SW480 (cell line): ENCODE measurements at places on chromosomes 13 and 19.

- DNase-seq = no peak
Measured at GRCh38 chr13:105878119-105878700, 657.3 kb downstream of the EFNB2 start.

DNA sequence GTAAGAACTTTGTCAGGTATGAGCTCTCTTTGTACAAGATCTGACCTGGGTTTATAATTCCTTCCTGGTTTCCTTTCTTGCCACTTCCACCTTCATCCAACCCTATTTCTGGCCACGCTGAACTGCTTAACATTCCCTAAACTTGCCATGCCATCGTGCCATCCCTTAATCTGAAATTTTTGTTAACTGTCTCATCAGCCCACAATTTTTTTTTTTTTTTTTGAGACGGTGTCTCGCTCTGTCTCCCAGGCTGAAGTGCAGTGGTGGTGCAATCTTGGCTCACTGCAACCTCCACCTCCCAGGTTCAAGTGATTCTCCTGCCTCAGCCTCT, 144.6 kb downstream of the GGACT start:
- no peak for DNase-seq

DNA sequence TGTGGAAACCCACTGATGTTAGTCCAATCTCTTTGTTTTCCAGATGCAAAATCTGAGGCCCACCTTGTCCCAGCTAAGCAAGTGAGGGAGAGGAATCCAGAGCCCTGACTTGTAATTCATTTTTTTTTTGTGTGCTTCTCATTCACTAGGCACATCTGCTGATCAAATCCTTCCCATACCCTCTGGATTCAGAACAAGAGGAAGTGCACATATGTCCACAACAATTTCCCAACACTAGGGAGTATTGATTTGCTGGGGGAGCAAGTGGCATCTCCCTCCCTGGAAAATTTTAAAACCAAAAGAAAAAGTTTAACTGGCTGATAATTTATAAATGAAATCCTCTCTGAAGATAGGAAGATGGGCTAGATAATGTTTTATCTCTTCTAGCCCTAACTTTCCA, 94.6 kb upstream of the RFC3 start:
- no peak for DNase-seq

DNA sequence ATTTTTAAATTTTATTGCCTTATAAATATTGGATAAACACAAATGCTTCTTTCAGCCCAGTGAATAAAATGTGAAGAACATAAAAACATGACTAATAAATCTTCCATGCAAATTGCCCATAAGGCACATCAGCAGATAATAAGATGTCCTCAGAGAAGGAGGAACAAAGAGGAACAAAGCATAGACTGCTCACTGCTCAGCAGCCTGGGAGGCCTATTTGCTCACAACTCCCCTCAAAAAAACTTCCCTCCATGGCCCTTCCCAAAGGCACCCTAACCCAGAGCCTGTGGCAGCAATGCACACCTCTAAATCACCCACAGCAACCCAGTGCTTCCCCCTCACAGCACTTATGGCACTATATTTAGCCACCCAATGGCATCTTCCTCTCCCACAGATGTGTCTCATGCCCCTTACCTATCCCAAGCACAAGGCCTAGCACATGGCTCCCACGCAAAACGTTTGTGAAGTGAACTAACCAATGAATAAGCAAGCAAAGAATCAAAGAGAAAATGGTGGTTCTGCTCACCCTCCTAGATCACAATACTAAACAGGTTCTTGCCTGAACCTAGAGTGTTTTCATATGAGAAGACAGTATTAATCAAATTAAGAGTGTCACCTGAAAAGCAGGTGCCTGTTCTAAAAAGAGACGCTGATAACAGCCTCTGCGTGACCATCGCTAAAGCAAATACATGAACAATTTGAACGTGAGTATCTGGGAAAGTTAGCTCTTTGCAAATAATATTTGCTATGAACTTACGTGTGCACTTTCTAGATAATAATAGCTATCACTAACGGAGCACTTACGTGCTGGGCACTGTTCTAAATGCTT, 96.9 kb downstream of the TBC1D4 start:
- no peak for DNase-seq

DNA sequence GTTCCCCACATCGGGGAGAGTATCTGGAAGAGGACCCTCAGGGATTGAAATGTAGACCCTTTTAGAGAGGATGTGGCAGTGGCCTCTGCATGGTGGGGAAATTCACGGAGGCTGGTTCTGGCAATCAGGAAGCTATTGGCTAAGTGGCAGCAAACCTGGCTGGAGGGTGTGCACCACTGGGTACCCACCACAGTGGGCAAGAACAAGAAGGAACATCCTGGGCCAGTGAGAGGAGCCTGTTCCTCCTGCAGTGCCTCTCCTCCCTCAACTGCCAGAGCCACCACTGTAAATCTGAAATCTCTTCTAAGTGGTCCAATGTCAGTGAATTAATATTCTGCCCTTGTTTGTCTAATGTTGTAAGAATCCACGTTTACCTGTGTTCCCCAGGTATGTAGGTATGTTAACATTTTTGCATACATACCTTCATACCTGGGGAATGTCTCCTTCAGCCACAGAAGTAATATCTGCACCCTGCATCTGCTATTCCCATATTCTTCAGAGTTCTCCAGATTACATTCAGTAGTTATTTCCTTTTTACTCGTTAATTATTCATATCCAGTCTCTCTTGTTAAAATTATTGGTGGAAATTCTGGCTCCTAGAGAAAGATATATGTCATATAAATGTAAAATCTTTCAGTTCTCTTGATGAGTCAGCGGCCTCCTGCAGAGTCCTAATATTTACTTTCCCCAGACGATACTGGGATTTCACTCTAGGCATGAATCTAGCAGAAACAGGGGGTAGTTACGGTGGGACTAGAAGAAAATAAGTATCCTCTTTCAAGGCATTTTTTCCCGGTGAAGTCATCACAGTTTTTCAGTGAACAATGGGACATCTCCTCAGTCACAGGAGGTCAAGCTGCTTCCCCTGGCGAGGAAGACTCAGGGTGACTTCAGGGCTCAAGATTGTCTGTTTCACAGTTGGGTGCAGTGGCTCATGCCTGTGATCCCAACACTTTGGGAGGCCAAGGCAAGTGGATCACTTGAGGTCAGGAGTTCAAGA, 148.3 kb downstream of the MYO16 start:
- DNase-seq = no peak

DNA sequence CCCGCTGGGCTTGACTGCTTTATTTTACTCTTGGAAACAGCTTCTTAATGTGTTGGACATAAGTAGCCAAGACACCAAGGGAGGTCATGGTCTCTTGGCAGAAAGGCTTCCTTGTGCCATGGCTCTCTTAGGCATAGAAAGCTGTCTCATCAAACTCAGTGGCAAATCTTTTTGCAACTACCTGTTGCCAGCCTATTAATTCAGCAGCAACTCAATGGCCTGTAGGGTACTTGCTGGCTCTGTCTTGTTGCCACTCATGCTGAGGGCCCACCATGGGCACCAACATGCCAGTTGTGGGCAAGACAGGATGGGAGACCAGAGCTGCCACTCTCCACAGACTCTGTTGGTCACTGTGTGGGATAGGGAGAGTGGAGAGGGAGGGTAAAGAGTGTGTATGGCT, 1209.4 kb downstream of the UQCRFS1 start:
- no peak for DNase-seq

DNA sequence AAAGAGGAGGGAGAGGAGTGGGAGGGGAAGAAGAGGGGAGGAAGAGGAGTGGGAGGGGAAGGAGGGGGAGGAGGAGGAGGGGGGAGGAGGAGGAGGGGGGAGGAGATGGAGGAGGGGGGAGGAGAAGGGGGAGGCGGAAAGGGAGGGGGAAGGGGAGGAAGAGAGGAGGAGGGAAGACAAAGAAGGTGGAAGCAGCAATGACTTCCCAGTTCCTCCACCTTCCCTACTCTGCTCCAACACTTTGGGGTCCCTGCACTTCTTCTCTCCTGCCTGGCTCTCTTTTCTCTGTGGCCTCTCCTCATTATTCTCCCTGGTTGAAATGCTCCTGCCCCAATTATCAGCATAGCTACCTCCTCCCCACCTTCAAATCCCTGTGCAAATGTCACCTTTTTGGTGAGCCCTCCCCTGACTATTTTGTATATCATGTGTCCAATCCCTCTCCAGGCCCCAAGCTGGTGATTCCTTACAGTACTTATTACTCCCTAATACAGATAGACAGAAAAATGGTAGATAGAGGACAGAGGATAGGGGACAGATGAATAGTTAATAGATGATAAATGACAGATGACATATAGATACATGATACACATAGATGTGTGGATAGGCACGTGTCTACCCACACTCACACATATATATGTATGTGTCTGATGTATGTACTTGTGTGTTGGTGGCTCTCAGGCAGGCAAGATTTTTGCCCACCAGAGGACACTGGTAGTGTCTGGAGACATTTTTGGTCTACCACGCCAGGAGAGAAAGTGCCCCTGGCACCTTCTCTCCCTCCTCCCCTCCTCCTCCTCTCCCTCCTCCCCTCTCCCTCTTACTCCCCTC, 25.2 kb downstream of the NLRP9 start:
- DNase-seq = no peak

DNA sequence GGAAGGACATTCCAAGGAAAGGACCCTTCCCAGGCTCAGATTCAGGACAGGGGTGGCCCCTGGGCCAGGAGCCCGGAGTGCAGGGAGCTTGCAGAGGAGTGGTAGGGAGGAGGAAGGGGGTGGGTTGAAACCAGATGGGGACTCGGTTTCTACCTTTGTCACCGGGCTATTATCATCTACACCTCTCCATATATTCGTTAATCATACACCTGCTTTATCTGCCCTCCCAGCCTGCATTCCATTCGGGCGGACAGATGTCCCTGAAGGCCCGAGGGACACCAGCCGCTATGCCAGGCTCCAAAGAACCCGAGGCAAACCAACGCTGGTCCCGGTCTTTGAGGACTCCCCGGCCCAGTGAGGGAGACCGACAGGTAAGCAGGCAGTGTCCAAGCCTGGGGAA, 15.5 kb upstream of the MYH14 start:
- no peak for DNase-seq

- no peak for DNase-seq
Measured at GRCh38 chr13:51426982-51427381, 25.9 kb downstream of the INTS6 start.

DNA sequence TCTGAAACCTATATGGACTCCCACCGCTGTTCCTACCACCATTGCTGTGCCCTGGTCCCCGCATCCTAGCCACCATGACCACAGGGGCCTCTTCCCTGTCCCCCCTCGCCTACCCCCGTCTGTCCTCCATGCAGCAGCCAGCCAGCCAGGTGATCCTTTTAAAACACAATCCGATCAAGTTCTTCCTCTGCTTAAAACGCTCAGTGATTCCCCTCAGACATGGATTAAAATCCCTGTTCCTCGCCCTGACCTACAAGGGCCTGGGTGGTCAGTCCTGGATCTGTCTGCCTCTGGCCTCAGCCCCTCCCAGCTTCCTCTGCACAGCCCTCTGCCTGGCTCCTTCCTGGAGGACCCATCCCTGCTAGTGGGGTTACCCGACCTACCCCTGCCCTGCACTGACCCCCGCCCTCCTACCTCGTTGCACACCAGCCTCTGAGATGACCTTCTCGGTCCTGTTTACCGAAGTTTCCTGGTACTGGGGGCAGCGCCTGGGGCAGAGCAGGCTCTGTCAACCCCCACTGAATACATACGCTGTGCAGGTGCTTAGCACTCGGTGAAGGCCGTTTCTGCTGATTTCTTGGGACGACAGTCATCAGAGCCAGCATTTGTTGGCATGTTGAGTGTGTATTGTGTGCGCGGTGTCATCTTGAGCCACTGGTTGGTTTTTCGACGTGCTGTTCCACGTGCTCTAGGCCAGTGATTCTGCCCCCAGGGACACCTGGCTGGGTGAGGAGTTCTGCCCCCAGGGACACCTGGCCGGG, 14.7 kb upstream of the LENG8 start:
- DNase-seq = no peak

- no peak for DNase-seq
Measured at GRCh38 chr13:113618455-113618854, 33.9 kb downstream of the TFDP1 start.

GRCh38 chr13:100131863-100132574, 43.1 kb downstream of the PCCA start:
- peak; percentile 79 for DNase-seq

DNA sequence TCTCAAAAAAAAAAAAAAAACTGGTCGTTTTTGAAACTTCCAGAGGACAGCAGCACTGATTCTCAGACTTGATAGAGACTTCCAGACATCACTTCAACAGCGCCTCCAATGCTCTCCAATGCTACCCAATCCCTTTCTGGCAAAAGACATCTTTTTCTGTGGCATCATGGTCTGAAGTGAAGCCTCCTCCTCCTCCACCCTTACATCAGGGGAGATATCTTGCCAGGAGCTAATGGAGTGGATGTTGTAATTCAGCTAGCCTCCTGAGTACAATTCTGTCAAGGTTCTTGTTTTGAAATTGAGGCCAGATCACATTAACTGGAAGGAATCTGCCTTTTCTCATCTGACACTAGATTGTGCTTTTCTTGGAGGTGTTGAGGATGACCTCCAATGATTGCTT, 24.2 kb downstream of the FXYD5 start:
- no peak for DNase-seq

GRCh38 chr13:38980750-38981078, 9.9 kb downstream of the STOML3 start:
- DNase-seq = no peak

DNA sequence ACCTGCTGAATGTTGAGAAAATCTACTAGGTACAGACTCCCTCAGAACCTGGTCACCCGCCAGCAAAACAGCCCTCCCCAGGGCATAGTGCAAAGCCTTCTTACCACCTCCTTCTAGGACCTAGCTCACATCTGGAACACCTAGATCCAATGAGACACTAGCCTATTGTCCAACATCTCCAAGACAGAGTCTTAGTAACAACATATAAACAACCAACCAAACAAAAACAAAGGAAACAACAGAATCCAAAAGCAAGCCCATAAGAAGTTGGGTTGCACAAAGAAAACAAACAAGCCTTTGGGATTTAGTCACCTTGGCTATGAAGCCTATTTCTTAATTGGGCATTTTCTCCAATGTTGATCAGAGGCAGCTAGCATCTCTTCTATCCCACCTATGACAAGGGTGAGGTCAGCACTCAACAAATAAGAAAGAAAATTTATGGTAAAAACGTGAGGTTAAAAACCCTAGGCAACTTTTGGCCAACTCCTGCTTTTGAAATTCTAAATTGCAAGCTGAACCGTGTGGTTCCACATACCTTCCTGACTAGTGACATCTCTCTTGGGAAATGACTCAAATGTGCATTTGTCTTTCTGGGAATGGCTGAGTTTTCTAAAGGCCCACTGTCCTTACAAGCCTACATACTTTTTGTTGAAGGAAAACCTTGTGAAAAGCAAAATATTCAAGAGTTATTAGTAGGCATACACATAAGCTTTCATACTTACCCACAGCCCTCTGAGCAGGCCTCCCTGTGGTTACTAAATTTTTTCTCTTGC, 66.7 kb downstream of the FAM216B start:
- no peak for DNase-seq

GRCh38 chr13:114024603-114025404, 50.9 kb upstream of the C13orf46 start:
- DNase-seq = no peak

DNA sequence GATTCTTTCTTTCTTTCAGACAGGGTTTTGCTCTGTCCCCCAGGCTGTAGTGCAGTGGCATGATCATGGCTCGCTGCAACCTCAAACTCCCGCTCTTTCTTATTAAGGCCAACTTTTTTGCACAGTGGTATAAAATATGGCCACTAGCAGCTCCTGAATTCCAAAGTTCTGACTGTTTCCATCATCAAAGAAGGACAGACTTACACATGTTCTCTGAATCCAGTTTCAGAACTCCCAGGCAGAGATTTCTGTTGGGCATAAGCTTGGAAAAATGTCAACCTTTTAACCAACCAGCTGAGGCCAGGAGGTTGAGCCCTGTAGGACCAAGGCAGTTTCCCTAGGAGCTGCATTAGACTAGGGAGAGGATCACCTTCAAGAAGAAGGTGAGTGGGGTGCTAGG, 184.1 kb downstream of the HS6ST3 start:
- DNase-seq = no peak
